ENCODE measurements at places on chromosomes 2 and 18.

DNA sequence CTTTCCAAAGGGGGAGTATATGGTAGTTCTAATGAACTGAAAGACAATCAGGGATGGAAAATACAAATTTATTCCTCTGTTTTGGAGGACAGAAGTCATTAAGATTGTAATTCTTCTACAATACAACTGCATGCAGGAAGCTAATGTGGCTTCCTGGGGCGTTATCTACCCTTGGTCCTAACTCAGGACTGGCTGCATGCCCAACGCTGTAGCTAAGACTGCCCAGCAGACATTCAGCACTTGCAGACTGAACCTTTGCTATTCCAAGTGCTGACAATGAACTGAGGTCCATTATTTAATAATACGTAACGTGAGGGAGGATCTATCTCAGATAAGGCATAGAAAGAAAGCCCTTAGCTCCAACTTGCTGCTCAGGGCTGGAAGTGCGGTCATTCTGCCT, 53.2 kb downstream of the ZAP70 start:
- DNase-seq: no peak

- DNase-seq: no peak
Observed at GRCh38 chr2:140975237-140975636, 1155.6 kb downstream of the LRP1B start.

- no peak for DNase-seq
Observed at GRCh38 chr2:134836986-134837385, 1.4 kb upstream of the ACMSD start.

DNA sequence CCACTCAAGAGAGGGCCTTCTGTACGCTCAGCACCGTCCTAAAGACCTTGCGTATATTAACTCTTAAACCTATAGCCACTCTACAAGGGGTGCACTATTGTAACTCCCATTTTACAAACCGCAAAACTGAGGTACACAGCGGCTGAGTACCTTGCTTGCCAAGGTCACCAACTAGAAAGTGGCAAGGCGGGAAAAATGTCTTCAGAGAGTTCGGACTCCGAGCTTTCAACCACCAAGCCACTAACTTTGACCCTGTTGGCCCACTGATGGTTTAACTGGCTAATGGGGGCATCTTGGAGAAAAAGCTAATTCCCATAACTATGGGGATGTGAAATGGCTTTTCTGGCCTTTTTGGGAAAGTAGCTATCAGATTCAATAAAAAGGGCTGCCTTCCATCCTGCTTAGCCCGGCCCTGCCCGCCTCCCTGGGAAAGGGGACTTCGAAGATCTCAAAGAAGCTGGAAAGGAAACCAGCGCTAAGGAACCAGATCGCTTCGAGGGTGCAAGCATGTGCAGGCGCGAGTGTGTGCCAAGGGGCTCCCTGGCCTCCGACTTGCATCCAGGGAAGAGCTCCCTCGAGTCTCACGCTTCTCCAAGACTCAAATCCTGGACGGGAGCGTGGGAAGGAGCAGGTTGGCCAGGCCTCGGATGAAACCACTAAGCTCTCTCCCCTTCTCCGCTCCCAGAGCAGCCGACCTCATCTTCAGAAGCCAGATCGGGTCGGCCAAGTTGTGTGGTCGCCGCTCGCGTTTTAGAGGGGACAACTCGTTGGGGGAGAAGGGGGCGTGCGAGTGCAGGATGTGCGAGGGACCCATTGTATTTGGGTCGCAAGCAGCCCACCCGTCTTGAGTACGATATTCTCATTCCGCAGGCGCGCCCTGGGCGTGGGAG, 2.2 kb upstream of the SP5 start:
- DNase-seq: no peak

DNA sequence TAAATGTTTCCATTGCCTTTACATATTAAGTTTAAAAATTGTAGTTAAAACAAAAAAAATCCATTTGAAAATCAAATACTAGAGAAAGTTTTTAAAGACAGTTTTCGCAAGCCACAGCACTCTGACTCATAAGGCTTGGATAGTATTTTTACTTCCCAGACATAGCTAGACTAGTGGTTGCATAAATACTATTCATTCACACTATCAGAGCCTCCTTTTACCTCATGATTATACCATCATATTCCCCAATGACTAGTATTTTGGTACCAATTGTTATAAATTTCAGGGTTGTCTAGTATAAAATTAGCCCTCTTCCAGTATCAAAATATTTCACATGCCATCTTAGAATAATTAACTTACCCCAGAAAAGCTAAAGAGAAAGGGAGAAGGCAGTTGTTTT, 393.5 kb downstream of the ERBB4 start:
- no peak for DNase-seq

DNA sequence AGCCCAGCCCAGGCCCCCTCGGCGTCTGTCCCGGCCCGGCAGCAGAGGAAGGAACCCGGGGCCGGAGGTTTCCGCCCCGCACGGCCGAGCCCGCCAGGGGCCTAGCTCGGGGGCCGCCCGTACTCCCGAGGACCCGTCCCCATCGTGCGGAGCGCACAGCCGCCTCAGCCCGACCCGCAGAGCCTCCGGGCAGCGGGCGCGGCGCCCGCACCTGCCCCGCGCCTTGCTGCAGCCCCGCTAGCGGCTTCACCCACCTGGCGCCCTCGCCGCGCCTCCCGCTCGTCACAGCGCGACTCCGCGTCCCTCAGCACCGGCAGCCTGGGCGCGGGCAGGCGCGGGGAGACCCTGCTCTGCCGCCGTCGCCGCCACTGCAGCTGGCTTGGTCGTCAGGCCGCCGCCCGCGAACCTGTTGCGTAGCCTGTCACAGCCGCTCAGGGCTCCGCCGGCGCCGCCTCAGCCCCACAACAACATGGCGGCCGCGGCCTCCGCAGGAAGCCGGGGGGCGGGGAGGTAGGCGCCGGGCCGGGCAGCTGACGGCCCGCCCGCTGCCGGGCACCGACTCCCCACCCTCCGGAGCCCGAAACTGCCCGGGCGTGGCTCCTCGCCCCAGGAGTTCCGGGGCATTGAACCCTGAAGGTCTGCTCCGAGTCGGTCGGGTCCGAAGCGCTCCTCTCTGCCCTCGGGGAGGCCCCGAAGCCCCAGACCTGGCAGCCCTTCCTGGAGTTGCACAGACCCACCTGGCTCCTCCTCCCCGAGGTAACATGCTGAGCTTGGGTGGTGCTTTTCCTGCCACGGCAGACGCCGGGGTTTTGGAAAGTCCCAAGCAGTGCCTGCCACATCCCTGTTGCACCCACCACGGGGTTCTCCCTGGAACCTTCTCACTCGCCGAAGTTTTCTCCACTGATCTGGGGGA, at the start of gene ITSN2:
ITSN2 (minus strand) TSS at position 487 of the 913 bp plus-strand sequence. CDS start 32,454 bp downstream, outside the sequence.
- DNase-seq: peak; percentile 68

- DNase-seq: no peak
Observed at GRCh38 chr2:155689791-155690190, 642.7 kb downstream of the NR4A2 start.

DNA sequence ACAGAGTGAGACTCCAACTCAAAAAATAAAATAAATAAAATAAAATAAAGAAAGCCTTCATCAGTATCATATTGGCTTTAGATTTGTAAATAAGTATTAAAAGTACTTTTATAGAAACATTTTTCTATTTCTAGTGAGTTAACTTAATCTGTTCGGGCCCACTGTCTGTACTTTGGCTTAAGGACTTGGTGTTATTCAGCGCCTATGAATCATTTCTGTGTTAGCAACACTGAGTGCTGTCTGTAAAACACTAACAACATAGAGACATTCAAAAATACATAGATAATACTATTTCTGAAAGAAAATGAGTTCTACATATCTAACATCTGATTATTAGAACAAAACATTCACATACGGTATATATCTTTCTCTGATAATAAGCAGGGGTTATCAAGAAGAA, 221.5 kb upstream of the CDH19 start:
- no peak for DNase-seq

DNA sequence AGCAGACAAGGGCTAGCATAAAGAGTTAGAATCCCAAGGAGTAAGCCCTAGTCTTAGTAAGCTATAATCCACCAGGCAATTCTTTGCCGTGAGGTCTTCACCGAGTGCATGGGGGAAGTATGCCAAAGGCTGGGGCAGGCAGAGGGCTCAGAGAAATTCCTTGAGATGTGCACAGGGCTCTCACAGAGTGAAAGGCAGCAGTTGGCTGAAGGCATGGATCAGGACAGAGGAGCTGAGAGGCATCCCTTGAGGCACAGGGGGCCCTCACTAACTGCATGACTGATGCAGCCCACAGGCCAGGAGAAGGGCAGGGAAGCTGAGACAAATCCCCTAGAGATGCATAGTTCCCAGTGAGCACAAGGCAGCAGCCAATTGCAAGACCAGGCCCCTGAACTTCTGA, 34.1 kb downstream of the PTH2R start:
- no peak for DNase-seq

DNA sequence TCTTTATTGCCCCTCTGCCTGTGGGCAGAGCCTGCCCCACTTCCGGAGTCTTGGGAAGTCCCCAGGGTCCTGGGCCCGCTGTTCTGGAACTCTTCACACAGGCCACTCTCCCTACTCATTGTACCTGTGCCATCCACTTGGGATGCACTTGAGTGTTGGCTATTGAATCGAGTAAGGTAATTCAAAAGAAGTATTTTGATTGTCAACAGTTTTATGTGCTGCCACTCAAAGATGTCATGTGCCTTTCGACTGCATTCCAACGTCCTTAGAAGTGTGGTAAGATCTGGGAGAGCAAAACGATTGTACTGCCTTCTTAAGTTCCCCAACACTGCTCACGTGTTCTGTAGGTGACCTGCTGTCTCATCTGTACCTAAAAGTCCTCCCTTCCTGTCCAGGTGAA, 77.0 kb upstream of the SMIM21 start:
- DNase-seq: no peak

- no peak for DNase-seq
Observed at GRCh38 chr18:48028696-48029095, 98.2 kb upstream of the SMAD2 start.

- no peak for DNase-seq
Observed at GRCh38 chr2:75003276-75003675, 44.8 kb downstream of the POLE4 start.

DNA sequence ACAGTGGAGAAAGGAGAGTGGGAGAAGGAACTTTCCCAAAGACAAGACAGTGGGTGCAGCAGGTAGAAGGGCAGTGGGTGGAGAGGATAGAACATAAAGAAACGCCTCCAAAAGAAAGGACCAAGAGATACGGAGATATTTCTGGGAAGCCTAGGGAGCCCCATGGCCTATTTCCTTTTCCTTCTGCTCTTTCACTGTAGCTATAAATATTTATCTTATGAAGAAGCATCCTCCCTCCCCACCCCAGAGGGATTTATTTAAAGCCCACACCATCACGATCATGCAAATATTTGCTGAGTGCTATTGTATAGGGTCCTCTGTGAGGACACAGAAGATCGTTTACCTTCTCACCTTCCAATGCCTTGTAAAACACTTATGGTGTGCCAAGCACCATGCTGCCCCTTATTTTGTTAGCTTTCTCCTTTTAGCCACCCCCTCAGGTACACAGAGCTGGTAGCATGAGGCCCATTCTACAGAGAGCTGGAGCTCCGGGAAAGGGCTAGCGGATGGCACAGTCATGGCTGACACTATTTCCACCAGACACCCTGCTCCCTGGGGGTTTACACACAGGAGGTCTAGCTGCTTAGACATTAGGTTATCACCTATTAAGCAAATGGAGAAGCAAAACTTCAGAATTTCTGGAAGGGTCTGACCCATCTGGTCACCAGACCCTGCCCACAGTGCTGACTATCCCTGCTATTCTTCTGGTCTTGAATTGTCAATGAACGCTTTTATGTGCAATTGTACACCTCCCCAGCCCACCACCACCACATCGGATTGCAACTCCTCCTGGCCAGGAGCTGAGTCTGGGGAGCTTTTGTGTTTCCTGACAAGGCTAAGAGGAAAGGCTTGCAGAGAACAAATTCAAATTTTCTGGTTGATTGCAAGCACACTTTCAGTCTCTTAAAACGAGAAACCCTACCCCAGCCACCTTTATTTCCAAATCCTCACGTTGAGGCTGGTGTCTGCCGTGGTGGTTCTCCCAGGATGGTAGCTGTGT, 91.8 kb upstream of the KLF7 start:
- DNase-seq: no peak

DNA sequence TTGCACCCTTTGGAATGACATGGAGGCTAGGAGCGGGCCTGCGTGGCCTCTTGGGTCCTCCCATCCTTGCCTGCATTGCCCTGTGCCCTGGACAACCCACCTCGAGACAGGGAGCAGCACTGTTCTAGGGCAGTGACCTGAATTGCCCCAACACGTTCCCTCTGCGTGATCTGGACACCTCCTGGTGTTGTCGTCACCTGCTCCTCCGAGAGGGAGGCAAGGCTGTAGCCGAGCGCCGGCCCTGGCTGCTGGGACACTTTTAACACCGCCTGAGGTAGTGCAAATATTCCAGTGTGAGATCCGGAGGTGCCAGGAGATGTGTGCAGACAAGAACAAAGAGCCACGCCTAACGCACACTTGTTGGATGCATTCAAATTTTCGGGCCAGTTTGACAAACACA, 131.5 kb downstream of the SMAD7 start:
- no peak for DNase-seq

DNA sequence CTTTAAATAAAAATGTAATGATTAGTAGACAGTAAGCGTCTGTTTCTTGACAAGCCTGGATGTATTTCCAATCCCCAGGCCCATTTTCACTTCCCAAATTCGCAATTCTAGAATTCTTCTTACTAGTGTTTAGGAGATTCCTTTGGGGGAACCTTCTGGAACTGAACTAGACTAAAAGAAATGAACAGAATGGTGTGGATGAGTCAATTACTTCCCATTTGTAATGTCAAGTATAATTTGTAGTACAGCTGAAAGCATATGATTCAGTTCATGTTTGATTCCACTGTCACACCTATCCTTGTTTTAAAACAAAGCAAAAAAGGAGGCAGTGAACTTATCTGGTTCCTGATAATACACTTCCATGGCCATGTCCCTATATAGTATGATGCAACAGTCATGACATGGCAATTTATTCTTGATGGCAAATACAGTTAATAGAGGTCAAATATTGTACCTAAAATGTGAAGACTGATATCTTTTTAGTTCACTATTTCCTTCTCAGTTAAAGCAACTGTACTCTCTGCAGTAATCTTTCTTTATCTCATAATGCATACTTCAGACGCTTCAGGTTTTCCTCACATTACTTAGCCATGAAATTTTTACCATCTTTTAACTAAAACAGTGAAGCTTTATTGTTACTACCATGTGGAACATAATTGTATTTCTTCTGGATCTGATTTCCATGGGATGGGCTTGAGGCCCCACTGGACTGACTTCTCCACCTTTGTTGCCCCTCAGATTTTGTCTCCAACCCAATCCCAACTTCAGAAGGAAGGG, 2.0 kb downstream of the IDH1 start:
- DNase-seq: no peak

DNA sequence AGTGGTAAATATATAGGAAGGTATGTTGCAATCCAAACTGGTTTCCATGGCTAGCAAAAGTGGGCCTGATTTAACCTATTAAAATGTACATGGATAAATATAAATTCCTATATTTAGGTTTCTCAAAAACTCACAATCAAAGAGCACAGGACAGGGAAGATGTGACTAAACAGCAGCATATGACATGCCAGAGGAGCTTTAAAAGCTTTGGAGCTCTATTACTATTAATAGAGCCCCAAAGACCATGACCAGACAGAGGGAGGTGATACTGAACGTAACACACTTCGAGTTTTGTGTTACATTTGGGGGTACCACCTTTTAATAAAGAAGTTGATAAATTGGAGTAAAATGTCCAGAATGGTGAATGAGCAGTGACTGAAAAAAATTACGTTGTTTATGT, 179.5 kb upstream of the SLC14A2 start:
- DNase-seq: no peak
